Vein endothelial cell (primary cell): ENCODE measurements at places on chromosomes 16 and 17. TPM values are rescaled to one million over a fixed set of nuclear protein-coding genes. Genes with fewer than 3 reads are reported as not detected.

The OTOP3 gene
- not detected in 2 replicates for total RNA-seq

The WNT9B gene
- not detected in 2 replicates for total RNA-seq

The CCDC144A gene
- total RNA-seq, result 1.4 and 5.6 TPM in 2 replicates

The SEZ6L2 gene
- 0.67 and 1.6 TPM in 2 replicates for total RNA-seq

The CCL7 gene
- total RNA-seq, result 0.38 TPM in 1 of 2 replicates, not detected in the other

The GNG13 gene
- total RNA-seq, result not detected in 2 replicates

The TEKT5 gene
- 0.65 TPM in 1 of 2 replicates, not detected in the other for total RNA-seq

The CHST4 gene
- not detected in 2 replicates for total RNA-seq

The CCL2 gene
- 424 and 431 TPM in 2 replicates for total RNA-seq

The TNP2 gene
- not detected in 2 replicates for total RNA-seq

The GLG1 gene
- 149 and 159 TPM in 2 replicates for total RNA-seq

The PRKCA gene
- 15.2 and 21.2 TPM in 2 replicates for total RNA-seq

The FBXW10 gene
- total RNA-seq, result under 0.01 TPM in 1 of 2 replicates, not detected in the other

The SLC35G3 gene
- total RNA-seq, result not detected in 2 replicates

The BCKDK gene
- 45.9 and 56.5 TPM in 2 replicates for total RNA-seq

The OR3A3 gene
- not detected in 2 replicates for total RNA-seq

The MEIOC gene
- total RNA-seq, result 0.10 TPM in 1 of 2 replicates, not detected in the other

The ZNF624 gene
- 6.2 and 6.4 TPM in 2 replicates for total RNA-seq

The PPP4C gene
- total RNA-seq, result 293 and 325 TPM in 2 replicates

The TPSG1 gene
- not detected in 2 replicates for total RNA-seq

The NAGS gene
- total RNA-seq, result 6.9 and 11.7 TPM in 2 replicates

The USP6 gene
- not detected in 2 replicates for total RNA-seq

The PTX4 gene
- total RNA-seq, result 0.19 TPM in 1 of 2 replicates, not detected in the other

The ABAT gene
- total RNA-seq, result 0.98 and 1.1 TPM in 2 replicates

The LRRC36 gene
- 0.29 TPM in 1 of 2 replicates, not detected in the other for total RNA-seq

The TPSD1 gene
- not detected in 2 replicates for total RNA-seq

The MARVELD3 gene
- total RNA-seq, result under 0.01 TPM in 1 of 2 replicates, not detected in the other

The SLC6A2 gene
- not detected in 2 replicates for total RNA-seq

The KCNJ2 gene
- total RNA-seq, result 7.8 and 13.8 TPM in 2 replicates

The P2RX5 gene
- total RNA-seq, result 0.33 and 0.38 TPM in 2 replicates

The SPSB3 gene
- total RNA-seq, result 38.2 and 48.7 TPM in 2 replicates

The PTGES3L gene
- 0.33 and 0.38 TPM in 2 replicates for total RNA-seq

The OTOA gene
- total RNA-seq, result under 0.01 and 0.29 TPM in 2 replicates

The NACA2 gene
- not detected in 2 replicates for total RNA-seq

The OR1F1 gene
- 0.33 TPM in 1 of 2 replicates, not detected in the other for total RNA-seq

The FOXN1 gene
- total RNA-seq, result not detected in 2 replicates

The MT1M gene
- 0.65 and 2.4 TPM in 2 replicates for total RNA-seq

The TOP2A gene
- total RNA-seq, result 31.7 and 61.5 TPM in 2 replicates

The KRT36 gene
- not detected in 2 replicates for total RNA-seq

The TOX3 gene
- not detected in 2 replicates for total RNA-seq

The CD68 gene
- 5.5 and 7.5 TPM in 2 replicates for total RNA-seq

The ABCC12 gene
- not detected in 2 replicates for total RNA-seq

The ZBTB4 gene
- 26.4 and 32.3 TPM in 2 replicates for total RNA-seq

The C17orf113 gene
- 0.29 and 0.33 TPM in 2 replicates for total RNA-seq

The ZNF200 gene
- total RNA-seq, result 12.7 and 13.5 TPM in 2 replicates

The GAST gene
- not detected in 2 replicates for total RNA-seq

The CEP112 gene
- total RNA-seq, result 9.1 and 12.1 TPM in 2 replicates

The GRAPL gene
- total RNA-seq, result 37.7 and 106 TPM in 2 replicates
